Bronchial epithelial cell (primary cell): ENCODE measurements at places on chromosomes 5 and 9. TPM values are rescaled to one million over a fixed set of nuclear protein-coding genes. Genes with fewer than 3 reads are reported as not detected.

The BTNL9 gene
- 0.13 TPM in 1 of 2 replicates, not detected in the other for total RNA-seq

The PIP5K1B gene
- 2.9 and 5.9 TPM in 2 replicates for total RNA-seq

The IFNA21 gene
- total RNA-seq: not detected in 2 replicates

The OR1Q1 gene
- not detected in 2 replicates for total RNA-seq

The RUFY1 gene
- total RNA-seq: 32.9 and 37.6 TPM in 2 replicates

The IL9 gene
- not detected in 2 replicates for total RNA-seq

The TEK gene
- under 0.01 and 0.26 TPM in 2 replicates for total RNA-seq
